Thoracic aorta (tissue), 2 donors: ENCODE measurements at places on chromosomes 13 and 19.

DNA sequence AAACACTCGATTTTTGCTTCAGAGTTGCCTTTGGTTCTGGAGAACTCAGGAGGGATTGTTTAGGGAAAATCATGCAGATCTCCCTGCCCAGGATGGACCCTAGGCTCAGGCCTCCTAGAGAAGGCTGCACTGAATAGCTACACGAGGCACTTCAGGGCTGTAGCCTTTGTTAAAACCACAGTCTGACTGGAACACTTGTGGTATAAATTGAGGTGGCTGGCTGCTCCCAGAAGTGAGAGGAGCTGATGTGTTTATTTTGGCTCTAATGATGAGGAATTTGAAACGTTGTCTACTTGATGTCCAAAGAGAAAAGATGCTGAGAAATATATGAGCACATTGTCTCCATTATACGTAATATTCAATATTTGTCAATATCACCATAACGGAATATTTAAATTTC lies 762.1 kb upstream of the ARGLU1 start:
- no peak for DNase-seq

DNA sequence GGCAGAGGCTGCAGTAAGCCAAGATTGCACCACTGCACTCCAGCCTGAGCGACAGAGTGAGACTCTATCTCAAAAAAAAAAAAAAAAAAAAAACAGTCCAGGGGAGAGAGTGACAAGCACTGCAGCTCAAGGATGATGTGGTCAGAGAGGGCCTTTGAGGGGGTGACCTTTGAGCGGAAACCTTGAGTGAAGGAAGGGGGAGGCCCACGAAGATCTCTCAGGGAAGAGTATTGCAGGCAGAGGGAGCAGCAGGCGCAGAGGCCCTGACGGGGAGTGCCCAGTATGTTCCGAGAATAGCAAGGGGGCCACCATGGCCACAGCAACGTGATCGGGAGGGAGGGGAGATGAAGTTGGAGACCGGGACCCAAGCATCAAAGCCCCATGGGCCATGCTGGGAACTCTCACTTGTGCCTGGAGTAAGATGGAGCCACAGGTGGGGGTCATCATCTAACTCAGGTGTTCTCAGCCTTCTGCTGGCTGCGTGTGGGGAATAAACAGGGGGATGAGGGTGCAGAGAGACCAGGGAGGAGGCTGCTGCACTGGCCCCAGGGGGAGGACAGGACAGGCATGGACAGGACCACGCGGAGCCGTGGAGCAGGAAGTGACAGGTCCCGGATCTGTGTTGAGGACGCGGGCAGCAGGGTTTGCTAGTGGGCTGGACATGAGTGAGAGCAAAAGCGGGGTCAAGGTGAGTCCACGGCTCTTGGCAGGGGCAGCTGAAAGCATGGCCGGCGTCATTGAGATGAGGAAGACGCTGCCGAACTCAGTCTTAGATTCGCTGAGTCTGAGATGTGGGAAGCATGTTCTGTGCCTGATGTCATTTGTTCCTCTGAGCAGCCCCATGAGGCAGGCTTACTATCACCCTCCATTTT lies 60.4 kb downstream of the DPF1 start:
- DNase-seq, result no peak

DNA sequence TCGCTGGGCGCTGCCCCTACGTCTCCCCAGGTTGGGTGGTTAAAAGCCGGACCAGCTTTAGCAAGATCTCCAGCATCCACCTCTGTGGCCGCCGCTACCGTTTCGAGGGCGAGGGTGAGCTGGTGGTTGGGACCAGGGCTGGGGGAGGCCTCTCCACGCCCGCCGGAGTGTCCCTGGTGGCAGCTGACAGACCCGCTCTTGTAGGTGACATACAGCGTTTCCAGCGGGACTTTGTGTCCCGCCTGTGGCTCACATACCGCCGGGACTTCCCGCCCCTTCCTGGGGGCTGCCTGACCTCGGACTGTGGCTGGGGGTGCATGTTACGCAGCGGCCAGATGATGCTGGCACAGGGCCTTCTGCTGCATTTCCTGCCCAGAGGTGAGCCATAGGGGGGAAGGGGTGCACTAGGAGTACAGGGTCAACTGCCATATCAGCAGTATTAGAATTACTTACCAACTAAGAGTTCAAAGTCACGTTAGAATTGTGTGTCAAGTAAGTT lies 1.1 kb downstream of the ATG4D start:
- no peak for DNase-seq

DNA sequence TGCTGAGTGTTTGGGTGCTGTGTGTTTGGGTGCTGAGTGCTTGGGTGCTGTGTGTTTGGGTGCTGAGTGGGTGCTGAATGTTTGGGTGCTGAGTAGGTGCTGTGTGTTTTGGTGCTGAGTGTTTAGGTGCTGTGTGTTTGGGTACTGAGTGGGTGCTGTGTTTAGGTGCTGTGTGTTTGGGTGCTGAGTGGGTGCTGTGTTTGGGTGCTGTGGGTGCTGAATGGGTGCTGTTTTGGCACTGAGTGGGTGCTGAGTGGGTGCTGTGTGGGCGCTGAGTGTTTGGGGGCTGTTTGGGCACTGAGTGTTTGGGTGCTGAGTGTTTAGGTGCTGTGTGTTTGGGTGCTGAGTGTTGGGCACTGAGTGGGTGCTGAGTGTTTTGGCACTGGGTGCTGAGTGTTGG lies 48.5 kb upstream of the F7 start:
- no peak for DNase-seq

GRCh38 chr19:12969292-12969988 lies at the start of gene DAND5:
Gene DAND5 (plus strand): TSS chr19:12969576. CDS start chr19:12969661, 85 bp downstream.
- DNase-seq, result no peak

DNA sequence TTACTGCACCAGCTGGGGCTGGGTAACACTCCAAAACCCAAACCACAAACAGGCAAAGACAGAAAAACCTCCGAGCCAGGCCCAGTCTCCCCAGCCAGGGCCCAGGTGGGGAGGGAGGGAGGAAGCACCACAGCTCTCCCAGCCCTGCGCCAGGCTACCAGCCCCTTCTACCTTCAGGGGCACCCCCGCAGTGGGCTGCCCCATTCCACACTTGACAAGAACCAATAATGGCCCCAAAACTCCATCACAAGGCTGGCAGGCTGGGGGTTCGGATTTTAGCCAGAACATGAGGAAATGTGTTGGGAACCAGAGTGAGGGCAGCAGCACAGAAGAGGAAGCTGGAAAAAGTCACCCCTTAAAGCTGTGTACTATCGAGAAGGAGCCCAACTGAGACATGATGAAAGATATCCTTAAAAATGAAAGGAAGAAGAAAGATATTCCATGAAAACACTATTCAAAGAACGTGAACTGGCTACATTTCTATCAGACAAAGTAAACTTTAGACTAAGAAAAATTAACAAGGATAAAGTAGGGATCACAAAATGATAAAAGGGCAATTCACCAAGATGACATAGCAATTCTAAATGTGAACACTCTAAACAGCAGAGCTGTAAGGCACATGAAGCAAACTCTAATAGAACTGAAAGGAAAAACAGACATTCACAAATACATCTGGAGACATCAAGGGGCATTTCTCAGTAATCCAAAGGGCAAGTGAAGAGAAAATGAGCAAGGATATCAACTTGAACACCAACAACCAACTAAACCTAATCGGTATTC lies 12.9 kb downstream of the TUBGCP3 start:
- no peak for DNase-seq

DNA sequence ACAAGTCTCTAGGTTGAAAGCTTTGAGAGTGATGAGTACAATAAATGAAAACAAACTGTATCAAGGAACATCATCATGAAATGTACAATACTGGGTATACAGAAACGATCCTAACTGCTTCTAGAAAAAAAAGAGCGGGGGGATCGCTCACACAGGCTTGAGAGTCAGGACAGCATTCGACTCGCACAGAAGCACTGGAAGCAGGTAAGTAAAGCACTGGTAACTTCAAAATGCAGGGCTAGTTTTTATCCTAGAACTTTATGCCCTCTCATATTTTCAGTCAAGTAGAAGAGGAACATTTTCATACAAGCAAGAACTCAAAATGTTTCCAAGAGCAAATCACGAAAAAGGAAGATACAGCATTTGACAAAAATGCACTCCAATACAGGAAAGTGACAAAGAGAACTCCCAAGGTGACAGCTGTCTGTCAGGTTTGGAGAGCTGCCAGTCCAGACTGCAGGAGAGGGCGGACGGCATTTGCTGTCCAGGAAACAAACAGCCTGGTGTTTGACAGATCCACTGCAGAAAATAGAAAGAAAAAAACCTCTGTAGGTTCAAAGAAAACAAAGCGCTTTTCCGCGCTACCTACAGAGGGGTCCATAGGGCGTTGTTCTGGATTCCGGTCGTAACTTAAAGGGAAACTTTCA lies 58.2 kb upstream of the XPO4 start:
- no peak for DNase-seq

DNA sequence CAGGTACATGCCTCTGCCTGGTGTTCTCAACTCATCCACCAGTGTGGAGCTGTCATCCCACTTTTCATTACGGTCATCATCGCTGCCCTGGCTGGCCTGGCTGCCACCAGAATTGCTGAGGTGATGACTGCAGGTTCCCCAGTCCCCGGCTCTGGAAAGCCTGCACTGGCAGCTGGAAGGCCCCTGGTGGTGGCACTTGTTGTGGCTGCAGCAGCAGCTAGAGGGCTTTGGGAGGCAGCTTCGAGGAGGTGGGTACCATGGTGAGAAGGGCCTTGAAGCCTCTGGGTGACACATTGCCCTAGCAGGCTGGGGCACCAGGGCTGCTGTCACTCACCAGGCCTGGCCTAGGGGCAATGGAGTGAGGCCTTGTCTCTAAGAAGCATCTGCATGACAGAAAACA lies 25.3 kb upstream of the ZNF14 start:
- DNase-seq, result no peak

DNA sequence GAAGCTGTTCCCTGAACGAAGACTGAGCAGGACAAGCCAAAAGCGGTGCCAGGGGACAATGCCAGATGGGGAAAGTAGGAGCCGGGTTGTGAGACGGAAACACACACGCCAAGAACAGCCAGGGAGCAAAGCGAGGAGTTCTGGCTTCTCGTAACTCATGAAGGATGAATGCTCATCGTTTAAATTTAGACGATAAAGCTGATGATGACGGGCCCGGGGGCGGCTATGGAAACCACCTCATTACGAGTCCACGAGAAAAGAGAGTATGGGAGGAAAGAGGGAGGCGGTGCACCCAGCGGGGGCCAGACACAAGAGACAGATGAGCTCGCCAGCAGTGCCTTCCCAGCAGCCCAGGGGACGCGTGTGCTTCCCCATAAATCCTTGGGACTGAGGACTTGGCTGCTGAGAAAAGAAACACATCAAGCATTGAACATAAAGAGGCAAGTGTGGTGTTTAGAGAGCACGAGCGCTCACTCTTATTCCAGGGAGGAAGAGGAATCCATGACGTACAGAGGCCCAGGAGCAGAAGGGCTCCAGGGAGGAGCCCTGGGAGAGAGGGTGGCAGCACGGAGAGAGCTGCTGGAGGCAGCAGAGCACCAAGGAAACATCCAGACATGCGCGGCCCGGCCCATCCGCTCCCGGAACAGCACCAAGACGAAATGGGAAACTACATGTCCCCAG lies 70.7 kb downstream of the EPS15L1 start:
- DNase-seq, result peak; percentile 40

DNA sequence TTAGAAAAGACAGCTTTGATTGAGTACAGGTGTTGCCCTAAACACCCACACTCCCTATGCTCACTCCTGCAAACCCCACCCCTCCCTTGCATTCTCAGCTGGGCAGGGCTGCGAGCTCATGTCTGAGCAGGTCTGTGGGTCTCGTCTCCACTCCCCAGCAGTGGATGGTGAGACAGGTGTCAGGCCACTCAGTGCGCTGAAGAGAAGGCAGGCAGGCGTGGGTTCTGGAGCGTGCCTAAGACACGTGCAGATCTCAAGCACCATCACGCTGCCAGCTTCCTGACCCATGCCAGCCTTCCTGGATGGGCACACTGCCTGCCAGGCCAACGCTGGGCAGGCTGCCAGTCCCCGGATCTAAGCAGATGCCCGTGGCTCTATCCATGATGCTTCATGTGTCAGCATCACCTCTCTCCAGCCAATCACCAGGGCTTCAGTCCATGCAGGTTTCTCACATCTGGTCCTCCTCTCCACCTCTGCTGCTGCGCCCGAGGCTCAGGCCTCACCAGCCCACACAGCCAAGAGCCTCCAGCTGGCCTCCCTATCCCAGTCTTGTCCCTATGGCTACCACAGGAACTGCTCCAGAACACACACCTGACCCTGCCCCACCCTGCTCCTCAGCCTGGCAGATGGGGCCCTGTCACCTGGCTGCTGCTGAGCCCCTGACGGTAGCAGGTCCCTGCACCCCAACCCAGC lies 42.6 kb downstream of the EPS15L1 start:
- DNase-seq, result no peak

DNA sequence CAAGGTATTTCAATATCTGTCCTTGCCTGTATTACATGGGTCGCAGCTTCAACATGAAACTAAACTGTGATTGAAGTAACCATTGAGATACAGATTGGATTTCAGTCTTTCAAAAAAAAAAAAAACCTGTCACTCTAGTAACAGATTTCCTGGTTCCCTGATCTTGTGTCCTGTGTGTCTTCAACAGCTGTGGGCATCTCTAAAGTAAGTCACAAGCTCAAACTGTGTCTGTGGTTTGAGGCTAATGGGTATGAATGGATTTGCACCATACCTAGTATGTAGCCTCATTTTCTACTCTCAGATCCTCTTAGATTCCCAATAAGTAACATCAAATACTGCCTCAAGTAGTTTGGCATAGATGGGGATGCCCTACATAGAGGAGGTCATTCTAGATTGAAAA lies 300.1 kb downstream of the COG6 start:
- no peak for DNase-seq

DNA sequence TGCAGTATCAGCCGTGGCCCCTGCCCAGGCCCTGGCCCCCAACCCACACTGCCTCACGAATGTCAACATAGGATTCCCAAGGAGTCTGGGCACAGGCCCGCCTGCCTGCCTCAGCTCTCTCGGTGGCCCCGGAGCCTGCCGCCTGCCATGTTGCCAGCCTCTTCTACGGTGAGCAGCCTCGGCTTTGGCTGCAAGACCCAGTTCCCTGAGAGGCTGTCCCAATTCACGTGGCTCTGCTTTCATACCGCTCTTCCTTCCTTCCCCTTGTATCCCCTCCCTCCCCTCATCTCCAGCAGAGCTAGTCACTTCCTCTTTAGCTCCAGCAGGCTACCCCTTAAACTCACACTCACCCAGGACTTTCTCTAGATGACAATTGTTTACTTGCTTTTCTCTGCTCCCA lies 42.7 kb downstream of the SERP2 start:
- DNase-seq, result no peak

DNA sequence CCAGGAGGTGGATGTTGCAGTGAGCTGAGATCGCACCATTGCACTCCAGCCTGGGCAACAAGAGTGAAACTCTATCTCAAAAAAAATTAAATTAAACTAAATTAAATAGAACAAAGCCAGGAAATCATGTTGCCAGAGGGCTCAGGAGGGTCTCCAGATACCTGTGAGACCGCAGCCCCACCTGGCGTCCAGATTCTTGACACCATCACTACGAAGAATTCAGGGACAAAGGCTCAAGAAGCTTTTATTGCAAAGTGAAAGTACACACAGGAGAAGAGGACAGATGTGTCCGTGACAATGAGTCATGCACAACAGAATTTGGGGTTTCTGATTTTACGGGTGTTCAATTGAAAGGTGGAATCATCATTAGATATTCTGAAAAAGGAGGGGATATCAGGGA lies 76.6 kb downstream of the STOML3 start:
- no peak for DNase-seq

- no peak for DNase-seq
Observed at GRCh38 chr13:91708558-91708957, 310.1 kb downstream of the GPC5 start.

- no peak for DNase-seq
Observed at GRCh38 chr19:38383743-38384142, 4.1 kb downstream of the GGN start.

GRCh38 chr13:41136396-41137031 lies 3.9 kb upstream of the KBTBD6 start:
- no peak for DNase-seq

GRCh38 chr13:75123428-75123827 lies 358.5 kb downstream of the TBC1D4 start:
- no peak for DNase-seq
